ENCODE measurements at places on chromosomes 7 and 10.

GRCh38 chr7:1121476-1121875, 33.6 kb downstream of the GPER1 start:
- no peak for DNase-seq

DNA sequence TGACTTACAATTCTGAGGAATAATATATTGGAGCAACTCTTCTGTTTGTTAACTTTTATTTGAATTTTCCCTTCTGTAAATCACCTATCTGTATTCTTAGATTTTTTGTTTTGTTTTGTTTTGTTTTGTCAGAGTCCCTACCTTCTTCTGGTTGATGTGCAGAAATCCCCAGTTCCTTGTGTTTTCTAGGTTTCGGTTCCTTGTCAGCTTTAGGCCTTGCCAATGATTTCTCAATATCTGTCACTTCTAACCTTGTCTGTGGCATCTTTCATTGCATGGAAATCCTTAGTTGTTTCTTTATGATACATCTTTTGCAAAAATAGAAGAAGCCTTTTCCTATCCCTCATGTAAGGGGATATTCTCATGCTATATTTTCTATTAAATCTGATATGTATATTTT, 21.7 kb upstream of the ST8SIA6 start:
- no peak for DNase-seq

GRCh38 chr10:16681521-16681920, 135.7 kb downstream of the RSU1 start:
- DNase-seq: no peak

DNA sequence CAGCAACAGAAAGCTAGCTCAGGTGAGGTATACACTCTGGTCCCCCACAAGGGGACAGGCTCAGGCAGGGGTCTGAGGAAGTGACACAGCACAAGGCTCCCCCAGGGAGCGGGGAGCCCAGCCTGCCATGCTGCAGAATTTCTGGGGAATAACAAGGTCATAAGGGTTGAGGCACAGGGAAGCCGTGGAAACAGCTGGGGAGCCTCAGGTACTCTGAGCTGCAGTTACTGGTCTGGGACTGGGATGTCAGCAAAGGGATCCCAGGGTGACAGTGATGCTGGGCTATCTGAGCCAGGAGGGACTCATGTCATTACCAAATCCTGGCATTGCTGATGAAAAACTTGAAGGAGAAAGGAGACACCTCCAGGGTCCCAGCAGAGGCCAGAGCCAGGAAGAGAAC, 64.4 kb upstream of the NANOS1 start:
- DNase-seq: no peak

- DNase-seq: no peak
Measured at GRCh38 chr7:96495751-96496216, 173.9 kb upstream of the SLC25A13 start.

- no peak for DNase-seq
Measured at GRCh38 chr10:121574519-121575166, 23.6 kb downstream of the FGFR2 start.

DNA sequence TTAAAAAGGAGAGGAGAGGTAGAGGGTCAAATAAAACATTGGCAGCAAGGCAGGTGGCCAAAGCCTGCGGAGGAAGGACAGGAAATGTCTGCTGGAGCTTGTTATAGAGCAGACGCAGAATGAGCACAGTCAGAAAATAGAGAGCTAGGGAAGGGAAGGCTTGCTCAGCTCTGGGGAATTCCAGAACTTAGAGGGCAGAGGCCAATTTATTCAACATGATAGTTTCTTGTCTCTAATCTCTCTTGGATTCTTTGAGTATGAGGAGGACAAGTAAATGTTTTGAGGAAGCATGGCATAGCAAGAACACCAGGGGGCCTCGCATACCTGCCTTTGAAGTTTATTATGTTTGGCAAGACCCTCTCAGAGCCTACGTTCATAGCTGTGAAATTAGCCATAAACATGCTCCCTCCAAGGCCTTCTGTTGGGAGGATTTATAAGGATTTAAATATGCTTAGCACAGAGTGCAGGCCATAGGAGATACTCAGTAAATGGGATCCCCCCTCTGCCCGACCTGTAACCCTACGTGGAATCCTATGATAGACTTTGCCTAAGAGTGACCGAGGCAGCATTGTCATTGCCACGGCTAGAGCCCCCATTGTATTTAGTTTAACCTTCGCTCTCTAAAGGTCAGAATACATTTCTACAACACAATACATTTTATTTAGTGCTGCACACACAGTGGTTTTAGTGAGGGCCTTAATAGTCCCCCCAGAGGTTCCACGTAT, 293.9 kb downstream of the CCDC3 start:
- DNase-seq: no peak

- DNase-seq: no peak
Measured at GRCh38 chr7:151256410-151257045, 8.0 kb upstream of the SMARCD3 start.

DNA sequence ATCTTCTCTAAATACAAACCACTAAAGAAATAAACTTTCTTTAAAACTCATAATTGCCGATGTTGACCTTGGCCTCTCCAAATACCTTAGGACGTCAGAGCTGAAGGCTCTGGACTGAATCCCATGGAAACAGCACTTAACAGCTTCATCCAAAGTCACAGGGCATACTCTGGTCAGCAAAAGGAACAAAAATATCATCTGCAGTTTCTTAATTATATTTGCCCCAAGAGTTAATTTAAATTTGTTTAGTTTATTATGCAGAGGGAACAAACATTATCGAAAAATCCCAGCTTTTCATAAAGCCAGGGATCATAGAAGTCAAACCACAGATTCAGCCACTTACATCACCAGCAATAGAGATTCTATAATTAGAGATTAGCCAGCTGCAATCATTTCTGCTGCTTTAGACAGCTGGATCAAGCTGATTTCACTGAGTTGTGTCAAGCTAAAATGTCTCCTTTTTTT, 20.5 kb upstream of the FAM13C start:
- no peak for DNase-seq

DNA sequence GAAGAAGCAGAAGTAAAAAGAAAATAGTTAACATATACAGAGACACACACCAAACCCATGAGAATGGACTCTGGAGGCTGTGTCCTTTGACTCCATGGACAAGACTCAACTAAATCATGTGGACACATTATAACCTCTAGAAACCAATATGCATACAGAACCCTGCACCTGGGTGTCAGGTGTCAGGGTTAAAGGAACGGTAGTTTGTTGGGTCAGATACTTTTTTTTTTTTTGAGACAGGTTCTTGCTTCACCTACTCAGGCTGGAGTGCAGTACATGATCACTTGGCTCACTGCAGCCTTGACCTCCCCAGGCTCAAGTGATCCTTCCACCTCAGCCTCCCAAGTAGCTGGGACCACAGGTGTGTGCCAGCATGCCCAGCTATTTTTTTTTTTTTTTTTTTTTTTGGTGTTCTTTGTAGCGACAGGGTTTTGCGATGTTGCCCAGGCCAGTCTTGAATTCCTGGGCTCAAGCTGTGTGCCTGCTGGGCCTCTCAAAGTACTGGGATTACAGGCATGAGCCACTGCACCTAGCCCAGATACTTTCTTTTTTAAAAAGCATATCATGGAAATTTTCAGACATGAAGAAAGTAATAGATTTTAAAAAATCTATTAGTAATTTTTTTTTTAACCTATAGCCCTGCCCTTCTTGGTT, 31.3 kb downstream of the GALNT11 start:
- no peak for DNase-seq

DNA sequence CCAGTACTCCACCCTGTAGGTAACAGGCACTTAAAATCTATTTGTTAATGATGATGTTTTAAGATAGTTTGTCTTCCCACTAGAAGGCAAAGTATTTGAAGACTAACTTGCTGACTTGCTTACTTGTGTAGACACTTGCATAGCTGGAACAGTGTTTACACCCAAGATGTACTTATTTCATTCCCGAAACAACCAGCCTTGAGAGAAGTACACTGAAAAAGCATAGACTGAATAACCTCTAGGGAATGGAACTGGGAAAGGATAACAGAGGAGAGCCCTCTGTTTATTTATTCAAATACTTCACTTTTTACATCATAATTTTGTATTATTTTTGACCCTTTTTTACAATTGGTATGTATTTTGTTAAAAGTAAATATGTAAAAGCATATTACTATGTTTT, 33.1 kb upstream of the TMEM26 start:
- DNase-seq: no peak

DNA sequence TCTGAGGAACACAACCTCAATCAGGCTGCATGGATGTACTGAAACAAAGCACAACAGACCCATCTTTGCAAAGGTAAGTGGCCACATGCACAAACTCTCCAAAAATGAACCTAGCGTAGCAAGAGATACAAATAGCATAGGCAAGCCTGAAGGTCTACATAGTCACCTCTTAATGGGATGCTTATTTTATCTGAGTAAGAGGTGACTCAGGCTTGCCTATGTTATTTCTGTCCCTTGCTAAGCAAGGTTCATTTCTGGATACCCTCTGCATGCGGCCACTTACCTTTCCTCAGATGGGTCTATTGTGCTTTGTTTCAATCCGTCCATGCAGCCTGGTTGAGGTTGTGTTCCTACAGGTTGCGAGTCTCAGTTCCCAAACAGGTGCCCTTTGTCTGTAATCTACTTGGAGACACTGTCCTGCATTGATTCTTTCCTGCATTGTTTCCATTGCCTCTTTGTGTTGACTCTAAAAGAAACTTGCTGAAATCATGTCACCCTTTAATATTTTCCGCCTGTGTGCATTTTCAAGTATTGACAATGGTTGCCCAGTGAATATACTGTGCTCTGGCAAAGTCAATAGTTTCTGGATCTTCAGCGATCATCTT, 291.8 kb upstream of the LYZL1 start:
- DNase-seq: no peak

DNA sequence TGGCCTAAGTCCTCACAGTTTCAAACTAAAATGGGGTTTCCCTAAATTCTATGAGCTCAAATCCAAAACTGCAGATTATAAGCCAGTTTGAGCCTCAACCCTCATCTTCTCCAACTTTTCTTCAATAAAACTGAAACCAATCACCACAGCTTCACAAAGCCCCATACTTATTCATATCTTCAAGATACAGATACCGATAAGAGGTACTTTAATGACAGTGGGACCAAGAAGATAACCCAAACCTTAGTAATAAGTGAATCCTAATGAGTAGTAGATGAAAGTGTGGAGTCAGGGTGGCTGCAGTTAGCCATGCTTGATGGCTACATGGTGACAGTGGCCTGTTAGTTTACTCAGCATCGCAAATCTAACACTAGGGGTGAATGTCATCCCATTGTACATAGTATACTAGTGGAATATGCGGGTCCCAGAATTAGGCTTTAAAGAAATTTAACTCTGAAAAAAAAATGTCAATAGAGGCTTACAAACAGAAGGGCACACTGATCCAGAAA, 395.8 kb upstream of the PHF14 start:
- DNase-seq: no peak

GRCh38 chr7:41003611-41003940, 699.3 kb downstream of the INHBA start:
- no peak for DNase-seq

DNA sequence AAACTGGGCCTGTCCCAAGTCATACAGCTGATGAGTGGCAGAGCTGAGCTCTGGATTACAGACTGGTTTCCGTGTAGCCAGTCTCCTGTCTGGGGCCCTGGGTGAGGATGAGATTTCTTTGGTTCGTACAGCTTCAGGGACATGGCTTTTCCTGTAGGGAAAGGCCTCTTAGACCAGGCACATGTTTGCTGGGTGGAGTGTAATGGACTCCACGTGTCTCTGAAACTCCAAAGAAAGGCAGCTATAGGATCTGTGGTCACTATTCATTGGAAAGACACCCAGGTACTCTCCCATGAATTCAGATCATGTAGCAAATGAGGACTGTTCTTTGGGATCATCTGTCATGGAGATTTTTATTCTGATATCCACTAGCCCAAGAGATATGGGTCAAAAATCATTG, 2.4 kb downstream of the HABP2 start:
- no peak for DNase-seq

GRCh38 chr7:121383235-121383910, 12.7 kb downstream of the FAM3C start:
- DNase-seq: no peak

GRCh38 chr10:73414230-73414945, 530 bp upstream of the ANXA7 start:
- no peak for DNase-seq

DNA sequence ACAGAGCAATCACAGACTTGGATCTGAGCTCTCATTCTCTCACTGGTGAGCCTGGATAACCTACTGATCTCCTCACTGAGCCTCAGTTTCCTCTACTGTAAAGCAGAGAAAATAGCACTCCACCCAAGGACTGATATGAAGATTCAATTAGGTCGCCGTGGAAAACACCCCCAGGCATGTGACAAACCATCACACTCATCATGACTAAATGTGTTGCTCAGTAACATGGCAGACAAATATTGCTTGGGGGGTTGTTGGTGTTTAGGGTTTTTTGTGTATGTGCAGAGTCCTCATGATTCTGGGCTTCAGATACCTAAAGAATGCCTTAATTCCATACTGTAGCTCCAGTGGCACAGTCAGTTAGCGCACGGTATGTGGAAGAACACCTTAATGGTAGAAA, 122.1 kb upstream of the TCF7L2 start:
- DNase-seq: no peak

GRCh38 chr7:31052487-31052840, 356 bp downstream of the ADCYAP1R1 start:
- no peak for DNase-seq

- no peak for DNase-seq
Measured at GRCh38 chr10:33803248-33803647, 468.8 kb upstream of the NRP1 start.

- DNase-seq: no peak
Measured at GRCh38 chr10:25758041-25758457, 176.0 kb upstream of the MYO3A start.

DNA sequence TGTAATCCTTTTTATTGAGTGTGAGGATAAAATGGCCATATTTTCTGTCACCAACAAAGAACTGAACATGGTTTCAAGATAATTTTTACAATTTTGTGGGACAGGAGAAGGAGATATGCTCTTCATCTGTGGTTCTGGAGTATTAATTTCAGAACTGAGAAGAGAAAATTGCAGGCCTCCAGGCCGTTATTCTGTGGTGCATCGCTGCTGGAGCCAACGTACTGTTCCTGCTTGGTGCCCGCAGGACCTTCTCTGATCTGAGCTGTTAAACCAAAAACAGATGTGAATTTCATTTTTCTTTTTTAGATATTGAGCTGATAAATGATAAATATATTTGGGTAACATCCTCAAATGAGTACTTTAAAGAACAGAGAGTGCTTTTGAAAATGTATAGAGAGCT, 63.9 kb downstream of the IKZF1 start:
- DNase-seq: no peak

GRCh38 chr7:138854115-138854645, 56.2 kb upstream of the ATP6V0A4 start:
- no peak for DNase-seq

DNA sequence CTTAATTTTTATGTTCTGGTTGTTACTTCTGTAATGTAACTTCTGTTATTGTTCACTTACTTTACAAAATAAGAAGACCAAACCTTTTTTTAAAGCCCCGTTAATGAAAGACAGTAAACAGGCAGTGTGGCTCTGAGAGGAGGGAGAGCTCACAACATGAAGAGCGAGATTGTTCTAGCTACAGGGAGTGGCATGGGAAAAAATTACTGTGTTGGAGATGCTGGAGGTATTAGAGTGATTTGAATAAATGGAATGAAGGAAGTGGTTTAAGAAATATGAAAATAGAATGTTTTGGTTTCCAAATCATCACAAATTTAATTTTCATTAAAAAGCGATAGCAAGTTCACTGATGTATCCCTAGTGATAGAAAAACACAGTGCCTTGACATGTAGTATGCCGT, 31.8 kb downstream of the REEP3 start:
- DNase-seq: no peak
